ENCODE measurements at places on chromosomes 11 and 22.

DNA sequence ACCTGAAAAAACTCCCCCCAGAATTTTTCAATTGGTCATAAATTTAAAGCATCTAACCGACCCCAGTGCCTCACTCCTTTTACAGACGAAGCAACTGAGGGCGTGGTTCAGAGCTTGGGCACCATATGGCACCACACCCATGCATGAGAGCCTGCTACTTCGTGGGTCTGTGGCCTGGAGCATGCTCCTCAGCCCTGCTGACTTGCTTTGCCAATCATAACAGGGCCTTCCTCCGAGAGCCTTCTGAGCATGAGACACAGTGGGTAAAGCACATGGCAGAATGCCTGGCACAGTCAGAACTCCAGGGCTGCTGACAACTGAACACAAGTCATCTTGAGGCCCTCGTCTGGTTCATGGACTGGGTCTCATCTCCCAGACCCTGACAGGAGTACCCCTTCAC, 33.3 kb downstream of the HIRA start:
- DNase-seq: no peak

DNA sequence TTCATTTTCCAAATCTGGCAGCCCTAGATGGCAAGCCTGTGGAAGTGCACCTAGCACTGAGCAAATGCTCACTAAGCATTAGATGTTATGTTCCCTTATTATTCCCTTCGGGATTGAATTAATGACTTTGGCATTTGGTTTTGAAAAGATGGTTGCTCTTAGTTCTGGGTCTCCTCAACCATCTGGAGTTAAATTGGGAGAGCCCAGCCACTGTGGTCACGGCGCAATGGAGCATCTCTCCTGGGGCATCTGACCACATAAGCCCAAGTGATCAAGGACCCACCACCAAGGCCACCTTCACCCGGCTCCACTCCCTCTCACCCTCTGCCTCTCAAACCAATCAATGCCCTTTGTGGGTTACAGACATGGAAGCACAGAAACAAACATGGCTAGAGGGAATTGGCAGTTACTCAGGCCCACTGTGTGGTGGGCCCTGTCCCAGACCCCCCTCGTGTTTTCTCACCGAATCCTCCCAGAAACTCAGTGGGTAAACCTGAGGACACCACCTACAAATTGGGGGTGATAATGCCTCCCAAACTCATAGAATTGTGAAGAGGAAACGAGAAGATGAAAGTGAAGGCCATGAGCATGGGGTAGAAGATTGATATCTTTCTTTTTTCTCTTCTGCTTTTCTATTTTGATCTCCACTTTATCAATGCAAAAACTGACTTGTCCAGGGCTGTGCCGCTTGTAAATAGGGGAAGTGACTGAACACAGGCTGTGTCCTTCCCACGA, 52.2 kb downstream of the IRAG1 start:
- DNase-seq: no peak

DNA sequence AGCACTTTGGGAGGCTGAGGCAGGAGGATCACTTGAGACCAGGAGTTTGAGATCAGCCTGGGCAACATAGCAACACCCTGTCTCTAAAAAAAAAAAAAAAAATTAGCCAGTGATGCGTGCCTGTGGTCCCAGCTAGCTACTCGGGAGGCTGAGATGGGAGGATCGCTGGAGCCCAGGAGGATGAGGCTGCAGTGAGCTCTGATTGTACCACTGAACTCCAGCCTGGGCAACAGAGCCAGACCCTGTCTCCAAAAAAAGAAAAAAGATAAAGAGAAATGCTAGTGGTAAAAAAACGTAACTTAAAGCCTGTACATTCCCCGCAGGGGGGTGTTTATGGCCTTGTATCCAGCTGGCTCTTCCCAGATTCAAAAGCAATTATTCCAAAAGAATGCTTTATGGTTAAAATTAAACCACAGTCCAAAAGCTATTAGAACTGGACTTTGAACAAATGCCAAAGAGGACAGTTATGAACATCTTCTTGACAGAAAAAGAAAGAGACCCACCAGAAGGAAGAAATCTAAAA, 16.4 kb upstream of the SNX32 start:
- DNase-seq: no peak

- no peak for DNase-seq
Observed at GRCh38 chr22:37059876-37060449, 8.4 kb downstream of the KCTD17 start.

DNA sequence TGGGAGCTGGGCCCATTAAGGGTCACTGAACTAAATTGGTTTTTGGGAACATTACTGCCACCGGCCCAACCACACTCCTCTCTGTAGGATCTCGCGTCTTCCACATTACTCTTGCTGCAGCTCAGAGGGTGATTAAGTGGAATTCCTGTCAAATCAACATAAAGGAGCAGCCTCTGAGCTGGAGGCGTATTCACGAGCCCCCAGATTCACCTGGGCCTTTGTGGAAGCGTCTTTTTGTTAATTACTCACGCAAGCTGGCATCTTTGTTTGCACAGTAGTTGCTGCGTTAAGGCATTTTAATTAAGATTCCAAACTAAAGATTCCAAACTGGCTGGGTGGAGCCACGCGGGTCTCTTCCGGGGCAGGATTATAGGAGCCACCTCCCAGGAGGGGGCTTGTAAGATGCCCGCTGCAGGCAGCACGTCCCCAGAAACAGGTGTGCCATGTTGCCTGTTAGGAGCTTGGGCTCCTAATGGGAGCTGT, 21.5 kb upstream of the RFPL3 start:
- DNase-seq: no peak

- DNase-seq: no peak
Observed at GRCh38 chr11:35357923-35358322, 61.4 kb downstream of the SLC1A2 start.

DNA sequence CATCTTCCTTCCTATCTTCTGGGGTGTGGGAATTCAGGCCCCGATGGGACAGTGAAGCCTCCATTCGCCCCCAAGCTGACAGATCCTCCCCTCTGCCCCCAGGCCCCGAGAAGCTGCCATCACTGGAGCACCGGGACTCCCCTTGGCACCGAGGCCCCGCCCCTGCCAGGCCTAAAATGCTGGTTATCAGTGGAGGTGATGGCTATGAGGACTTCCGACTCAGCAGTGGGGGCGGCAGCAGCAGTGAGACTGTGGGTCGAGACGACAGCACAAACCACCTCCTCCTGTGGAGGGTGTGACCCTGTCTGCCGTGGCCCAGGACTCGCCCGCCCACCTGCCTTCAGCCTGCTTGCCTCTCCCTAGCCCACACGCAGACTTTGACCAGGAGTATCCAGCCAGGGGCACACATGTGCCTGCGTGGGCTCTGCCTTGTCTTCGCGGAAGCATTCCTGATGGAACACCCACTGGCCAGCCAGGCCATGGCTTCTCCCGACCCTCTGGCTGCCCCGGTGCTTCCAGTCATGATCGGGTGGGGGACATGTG, 8.6 kb upstream of the RELT start:
- DNase-seq: no peak

DNA sequence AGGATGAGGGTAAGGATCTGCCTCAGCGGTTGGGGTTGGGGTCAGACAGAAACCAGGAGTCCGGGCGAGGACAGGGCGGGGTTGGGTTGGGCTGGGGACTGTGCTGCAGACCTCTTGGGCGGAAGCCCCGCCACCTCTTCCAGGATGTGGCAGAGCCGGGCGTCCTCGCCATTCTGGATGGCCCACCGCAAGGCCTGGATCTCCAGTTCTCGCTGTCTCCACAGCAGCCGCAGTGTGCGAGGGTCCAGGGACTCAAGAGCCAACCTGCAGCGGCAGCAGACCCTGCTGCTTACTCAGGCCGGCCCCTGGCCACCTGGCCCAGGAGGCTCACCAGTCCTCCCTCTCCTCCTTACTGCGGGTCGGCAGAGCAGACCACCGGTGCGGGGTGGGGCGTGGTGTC, 2.0 kb downstream of the LMNTD2 start:
- DNase-seq: no peak

DNA sequence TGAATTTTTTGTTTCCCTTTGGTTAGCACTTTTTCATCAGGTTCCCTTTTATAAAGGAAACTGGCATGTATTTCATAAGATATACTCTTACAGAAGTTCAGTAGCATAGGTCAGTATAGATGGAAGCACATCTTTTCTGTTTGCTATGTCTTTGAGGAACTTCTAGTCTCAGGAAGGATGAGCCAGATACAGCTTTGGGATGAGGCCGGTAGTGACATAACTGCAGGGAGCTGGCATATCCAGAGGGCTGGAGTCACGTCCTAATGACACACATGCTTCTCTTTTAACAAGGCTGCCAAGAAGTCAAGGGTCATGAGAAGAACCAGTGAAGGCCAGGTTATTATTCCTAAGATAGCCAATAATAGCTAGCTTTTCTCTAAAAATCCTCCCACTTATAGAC, 33.3 kb upstream of the ADSL start:
- no peak for DNase-seq

DNA sequence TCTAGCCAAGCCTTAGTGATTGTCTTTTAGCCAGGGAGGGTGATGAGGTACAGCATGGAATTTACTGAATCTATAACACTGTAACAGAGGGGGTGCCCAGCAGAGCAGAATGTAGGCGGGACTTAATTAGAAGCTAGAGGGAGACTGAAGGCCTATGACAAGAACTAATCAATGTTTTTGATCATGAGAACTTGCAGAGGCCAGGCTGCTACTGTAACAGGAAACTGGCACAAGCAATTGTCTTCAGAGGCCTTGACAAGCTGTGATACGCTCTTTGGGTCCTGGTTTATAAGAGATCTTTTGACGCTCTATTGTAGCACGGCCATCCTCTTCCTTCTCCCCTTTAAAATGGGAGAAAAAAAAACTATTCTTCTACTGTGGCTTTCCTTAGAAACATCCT, 1297.3 kb downstream of the JRKL start:
- no peak for DNase-seq

- DNase-seq: no peak
Observed at GRCh38 chr22:46681010-46681409, 57.0 kb downstream of the CERK start.

GRCh38 chr11:45924036-45924915, 1.8 kb downstream of the LARGE2 start:
- no peak for DNase-seq

DNA sequence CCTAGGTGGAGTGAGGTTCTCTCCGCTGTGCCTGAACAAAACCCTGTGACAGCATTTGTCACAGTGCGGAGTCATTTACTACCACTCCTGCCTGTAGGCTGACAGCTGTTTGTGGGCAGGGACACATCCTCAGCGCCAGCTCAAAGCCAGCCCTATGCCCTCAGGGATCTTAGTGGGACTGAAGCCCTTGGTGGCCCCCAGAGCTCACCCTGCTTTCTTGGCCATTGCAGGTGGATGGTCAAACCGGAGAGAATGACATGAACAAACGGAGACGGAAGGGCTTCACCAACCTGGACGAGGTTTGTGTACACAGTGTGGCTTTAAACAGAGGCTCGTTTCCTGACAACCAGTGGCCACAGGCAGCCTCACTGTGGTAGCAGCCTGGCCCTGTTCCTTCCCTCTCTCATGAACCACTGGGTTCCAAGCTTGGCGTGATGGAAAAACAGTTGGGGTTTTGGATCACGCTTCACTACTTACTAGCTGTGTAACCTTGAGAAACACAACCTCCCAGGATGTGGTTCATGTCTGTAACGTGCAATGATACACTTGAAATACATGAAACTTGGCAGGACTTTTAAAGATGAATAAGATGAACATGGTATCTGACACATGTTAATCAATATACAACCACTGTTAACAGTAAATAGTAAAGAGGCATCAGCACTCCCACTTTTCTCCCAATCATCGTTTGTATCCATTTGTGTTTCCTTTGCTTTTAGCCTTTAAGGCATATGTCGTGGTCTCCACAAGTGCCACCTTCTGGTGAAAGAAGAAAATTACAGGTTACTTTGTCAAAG, 125.8 kb downstream of the MICAL2 start:
- DNase-seq: no peak

DNA sequence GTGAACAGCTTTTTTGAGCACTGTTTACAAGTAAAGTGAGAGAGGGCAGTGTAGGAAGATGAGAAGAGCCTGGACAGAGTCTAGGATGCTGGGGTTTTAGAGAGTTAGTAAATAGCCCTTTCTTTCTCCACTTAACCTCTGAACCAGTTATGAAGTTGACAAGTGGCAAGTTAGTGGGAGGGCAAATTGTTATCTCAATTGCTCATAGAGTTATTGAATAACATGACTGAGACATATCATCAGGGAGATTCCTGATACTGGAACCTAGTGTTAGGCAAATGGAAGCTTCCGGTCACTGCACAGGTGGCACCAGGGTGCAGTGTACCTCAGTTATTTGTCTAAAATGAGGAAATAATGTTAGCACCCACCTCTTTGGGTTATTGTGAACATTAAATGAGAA, 57.8 kb upstream of the PTPN5 start:
- no peak for DNase-seq

DNA sequence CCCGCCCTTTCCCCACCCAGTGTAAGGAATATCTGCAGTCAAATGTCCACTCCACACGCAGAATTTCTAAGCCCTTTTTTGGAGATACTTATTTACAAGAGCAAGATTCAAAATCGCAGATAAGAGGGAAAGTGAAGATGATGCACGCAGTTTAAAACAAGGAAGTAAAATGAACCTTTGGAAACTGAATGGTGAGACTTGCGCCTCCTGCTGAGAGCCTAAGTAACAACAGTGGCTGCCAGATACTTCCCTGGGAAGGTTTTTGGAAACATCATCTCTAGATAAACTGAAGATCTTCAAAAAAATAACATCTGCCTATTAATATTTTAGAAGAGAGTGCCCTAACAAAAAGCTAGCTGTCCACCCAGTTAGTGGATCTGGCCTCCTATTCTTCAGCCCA, 963.1 kb upstream of the FAT3 start:
- no peak for DNase-seq

GRCh38 chr11:95341221-95341620, 110.2 kb upstream of the SESN3 start:
- no peak for DNase-seq

GRCh38 chr11:35549787-35550186, 24.4 kb upstream of the PAMR1 start:
- no peak for DNase-seq

GRCh38 chr11:85531191-85531897, 95.8 kb downstream of the DLG2 start:
- DNase-seq: no peak

GRCh38 chr11:57260937-57261783, 24.1 kb upstream of the APLNR start:
- no peak for DNase-seq

DNA sequence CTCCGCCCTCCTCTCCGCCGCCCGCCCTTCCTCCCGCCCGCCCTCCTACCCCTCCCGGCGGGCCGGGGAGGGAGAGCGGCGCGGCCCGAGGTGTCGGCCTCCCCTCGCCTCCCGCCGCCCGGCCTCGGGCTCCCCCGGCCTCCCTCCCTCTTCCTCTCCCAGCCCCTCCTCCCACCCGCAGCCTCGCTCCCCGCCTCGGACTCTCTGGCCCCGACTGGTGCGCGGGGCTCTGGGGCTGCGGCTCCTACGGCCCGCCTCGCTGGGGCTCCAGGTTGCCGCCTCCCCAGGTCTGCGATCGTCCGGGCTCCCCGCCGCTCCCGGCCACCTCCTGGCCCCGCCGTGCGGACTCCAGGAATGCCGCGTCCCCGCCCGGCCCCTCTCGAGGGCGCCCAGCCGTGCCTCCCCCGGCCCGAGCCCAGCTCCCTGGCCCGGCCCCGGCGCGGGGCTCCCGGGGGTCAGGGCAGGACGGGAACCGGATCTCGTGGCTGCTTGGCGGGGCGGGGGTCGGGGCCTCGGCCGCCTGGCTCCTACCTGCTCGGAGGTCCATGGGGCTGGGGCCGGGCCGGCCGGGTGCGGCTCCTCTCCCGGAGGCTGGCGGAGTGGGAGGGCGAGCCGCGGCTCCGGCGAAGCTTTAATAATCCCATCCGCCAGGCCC, at the start of gene CLCF1:
TSS of gene CLCF1 (minus strand) at position 606 of the 655 bp plus-strand sequence. CDS start at position 547, 59 bp downstream.
- no peak for DNase-seq

- no peak for DNase-seq
Observed at GRCh38 chr11:76243193-76243956, 37.1 kb upstream of the WNT11 start.

Measured in stimulated activated CD4-positive, alpha-beta T cell treated with anti-CD3 and anti-CD28 coated beads, Interleukin-1b, Interleukin-23, amount 100 ng/mL, for 1 hour (primary cell).